ENCODE measurements at places on chromosomes 3 and 15.
A peak's percentile ranks its signal among the peaks of the same experiment; 100 is the strongest.

GRCh38 chr15:101427606-101428487 is 61.7 kb downstream of the PCSK6 start:
- DNase-seq: no peak

DNA sequence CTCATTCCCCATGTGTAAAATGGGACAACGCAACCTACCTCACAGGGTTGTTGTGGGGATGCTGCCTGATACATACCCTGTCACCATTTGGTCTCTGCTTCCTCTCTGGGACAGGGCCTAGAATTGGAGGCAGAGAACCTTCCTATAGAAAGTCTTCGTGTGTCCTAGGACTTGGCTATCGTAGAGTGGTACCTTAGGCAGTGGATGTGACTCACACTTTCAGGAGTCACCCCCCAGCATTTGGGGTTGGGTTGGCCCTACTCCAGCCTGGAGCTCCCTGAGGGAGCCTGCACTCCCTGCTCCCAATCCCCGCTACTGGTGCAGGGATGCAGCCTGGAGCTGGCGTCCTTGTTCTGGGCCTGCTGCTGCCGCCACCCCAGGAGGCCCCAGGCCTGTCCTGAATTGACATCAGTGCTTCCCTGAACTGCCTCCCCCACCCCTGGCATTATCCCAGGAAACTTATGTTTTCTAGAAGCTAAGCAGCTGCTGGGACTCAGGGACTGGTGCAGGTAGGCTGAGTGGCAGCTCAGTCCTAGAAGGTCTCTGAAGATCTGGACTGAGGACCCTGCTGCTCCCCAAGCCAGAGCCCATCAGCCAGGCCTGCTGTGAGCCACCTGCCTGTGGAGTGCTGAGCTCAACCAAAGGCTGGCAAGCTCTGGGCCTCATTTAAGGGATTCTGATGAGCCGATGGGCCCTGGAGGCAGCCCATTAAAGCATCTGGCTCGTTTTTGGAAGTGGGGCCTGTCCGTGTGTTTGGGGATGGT is 9.9 kb downstream of the C15orf39 start:
- no peak for DNase-seq

- no peak for DNase-seq
These were observed 398.9 kb upstream of the THBS1 start for GRCh38 chr15:39181940-39182339.

DNA sequence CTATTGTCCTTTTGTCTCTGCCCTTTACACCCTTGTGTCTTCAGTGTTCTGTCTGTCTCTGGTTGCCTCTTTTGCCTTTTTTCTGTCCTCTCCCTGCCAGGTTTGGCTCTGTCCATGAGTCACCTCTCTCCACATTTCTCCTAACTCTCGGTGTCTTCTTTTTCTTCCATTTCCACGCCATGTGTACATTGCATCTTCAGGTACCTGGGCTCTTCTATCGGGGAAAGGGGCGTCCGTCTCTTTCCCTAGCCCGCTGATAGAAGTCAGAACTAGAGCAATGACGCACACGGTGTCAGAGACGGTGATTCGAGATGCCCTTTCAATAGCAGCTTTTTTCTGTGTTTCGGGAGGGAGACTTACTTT is 641 bp downstream of the OPA1 start:
- peak; percentile 24 for DNase-seq

DNA sequence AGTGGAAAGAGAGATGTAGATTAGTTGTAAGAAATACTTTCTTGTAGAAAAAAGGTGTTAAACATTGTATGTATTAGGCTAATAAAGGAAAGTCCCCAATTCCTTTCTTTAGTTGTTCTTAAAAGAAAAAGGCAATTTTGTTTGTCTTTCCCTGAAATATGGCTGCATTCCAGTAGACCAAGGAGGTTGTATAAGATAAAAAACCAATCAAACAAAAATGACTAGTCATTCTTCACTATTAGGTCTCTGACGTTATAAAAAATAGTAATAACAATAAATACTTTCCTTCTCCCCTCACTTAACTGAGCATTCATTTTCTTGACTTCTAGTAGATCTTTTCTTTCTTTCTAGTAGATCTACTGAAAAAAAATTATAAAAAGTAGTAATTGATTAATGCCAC is 8.6 kb upstream of the PPM1L start:
- DNase-seq: no peak

GRCh38 chr3:187999821-188000220 is 154.1 kb upstream of the LPP start:
- DNase-seq: no peak

DNA sequence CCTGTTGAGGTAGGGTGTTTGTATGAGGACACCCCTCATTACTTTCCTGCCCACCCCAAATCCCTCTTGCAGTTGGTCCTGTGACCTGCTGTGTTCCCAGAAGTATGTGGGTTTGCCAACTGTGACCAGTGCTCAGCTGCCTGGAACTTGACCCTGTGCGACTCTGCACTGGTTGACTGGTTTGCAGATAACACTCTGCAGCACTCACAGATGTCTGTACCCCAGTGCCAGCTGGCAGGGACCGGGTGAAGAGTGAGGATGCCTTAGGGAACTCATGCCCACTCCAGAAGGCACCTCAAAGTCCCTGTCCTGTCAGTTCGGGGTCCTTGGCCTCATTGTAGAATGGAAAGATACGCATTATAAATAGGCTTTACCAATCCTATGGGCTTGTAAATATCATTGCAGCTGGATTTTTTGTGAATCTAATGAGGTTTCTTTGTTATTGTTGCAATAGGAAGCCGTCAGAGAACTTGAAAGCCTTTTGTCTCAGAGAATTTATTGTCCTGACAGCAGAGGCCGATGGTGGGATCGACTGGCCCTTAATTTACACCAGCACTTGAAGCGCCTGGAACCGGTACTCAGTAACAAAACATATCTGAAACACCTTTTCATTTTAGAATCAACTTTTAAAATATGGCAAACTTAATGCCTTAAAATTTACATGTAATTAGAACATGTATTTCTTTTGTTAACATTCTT is 18.2 kb downstream of the FAN1 start:
- DNase-seq: no peak

GRCh38 chr3:38646630-38647029 is 2.9 kb downstream of the SCN5A start:
- DNase-seq: no peak

- peak; percentile 8 for DNase-seq
These were observed 23.8 kb downstream of the ITGA11 start for GRCh38 chr15:68407886-68408881.

DNA sequence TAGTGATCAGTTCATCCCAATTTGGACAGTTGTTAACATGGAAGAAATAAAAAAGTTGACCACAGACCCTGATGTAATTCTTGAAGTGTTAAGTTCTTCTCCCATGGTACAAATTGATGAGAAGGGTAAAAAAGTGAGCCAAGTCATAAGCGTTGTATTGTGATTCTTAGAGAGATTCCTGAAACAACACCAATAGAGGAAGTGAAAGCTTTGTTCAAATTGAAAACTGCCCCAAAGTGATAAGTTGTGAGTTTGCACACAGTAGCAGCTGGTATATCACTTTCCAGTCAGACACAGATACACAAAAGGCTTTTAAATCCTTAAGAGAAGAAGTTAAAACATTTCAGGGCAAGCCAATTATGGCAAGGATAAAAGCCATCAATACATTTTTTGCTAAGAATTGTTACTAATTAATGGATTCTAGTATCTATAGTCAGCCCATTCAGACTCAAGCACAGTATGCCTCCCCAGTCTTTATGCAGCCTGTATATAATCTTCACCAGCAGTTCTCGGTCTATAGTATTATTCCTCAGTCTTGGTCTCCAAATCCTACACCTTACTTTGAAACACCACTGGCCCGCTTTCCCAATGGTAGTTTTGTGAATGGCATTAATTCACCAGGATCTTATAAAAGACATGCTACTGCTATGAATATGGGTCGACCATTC is 38.2 kb downstream of the CDIN1 start:
- DNase-seq: no peak

DNA sequence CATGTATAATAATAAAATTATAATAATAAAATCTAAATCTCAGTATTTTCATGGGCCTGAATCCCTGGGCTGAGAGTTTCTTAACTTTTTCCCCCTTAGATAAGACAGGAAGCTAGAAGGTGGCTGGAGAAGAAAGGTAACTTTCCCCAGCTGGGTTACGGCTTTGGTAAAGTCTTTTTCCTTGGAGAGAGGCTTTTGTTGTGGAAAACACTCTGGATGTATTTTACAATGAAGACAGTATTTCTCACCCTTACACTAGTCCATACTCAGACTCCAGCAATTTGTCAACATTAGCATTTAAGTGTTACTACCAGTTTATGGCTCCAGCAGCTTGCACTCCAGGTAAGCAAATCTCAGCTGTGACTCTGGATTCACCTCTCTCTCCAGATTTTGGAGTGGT is 34.9 kb downstream of the APH1B start:
- no peak for DNase-seq

DNA sequence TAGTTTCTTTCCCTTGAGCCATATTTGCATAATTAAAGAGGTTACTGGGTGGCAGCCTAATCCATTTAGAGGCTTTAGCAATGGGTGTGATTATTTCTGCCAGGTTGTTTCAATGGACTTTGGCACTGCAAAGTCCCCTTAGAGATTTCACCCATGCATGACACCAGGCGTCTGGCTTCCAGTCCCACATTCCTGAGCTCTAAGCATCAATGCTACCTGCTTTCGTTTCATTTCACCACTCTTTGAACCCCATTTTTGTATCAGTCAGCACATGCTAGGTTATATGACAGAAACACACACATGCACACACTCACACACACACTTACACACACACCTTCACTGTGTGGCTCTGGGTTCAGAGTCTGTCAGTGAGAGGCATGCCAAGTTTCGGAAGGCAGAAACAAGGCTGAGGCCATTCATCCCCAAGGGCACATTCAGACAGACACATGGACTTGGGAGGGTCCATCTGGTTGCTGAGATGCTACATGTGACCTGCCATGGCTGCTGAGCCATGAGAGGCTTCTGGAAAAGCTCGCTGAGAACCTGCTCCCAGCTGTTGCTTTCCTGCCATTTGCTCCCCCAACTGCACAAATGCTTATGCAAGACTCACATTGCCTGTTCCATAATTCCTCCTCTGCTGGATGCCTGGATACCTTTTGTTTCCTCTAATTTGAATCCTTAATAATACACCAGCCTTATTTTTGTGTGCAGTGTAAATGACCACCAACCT is 354.1 kb downstream of the GABRG3 start:
- DNase-seq: no peak

DNA sequence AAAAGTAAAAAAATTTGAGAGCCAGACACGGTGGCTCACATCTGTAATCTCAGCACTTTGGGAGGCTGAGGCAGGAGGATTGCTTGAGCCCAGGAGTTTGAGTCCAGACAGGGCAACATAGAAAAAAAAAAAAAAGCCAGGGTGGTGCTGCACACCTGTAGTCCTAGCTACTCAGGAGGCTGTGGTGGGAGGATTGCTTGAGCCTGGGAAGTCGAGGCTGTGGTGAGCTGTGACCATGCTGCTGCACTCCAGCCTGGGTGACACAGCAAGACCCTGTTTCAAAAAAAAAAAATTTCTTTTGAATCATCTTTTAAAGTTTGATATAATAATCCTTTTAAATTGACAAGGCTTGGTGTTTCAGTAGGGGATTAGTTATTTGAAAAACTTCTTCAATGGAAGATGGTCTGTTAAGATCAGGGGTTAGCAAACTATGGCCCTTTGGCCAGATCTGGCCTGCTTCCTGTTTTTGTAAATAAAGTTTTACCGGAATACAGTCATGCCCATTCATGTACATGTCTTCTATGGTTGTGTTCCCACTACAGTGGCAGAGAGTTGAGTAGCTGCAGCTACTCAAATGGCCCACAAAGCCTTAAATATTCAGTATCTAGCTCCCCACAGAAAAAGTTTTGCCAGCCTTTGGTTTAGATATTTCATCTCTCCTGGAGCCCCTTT is 28.9 kb downstream of the CDAN1 start:
- DNase-seq: no peak

DNA sequence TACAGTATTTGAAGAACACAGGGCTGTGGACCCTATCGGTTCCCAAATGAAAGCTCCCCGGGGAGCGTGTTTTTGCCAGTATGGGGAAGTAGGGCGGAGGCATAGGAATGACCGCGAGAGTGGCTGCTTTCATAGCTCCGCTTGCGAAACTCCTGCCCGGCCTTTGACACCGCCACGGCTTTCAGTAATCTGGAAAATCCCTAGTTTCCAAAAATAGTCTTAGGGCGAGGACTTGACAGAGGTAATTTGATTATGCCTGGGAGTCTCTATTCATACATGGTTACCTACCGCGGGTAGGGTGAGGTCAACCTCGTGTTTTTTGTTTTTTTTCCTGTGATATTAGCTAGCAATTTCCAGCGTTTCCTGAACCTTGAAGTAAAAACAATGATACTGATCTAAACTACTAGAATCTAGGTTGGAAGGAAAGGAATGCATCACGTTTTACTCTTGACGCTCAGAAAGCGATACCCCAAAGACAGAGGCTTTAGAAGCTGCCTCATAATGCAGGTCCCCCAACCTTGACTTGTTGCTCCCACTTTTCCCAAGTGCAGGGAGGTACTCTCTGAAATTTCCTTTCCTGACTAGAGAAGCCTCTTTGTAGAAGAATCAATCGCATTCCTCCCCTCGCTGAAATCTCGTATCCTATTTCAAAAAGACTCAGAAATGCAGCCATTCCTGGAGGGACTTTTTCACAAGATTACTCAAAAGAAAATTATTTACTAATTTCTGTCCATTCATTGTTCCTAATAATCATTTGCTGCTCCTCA is 894 bp upstream of the CCNL1 start:
- peak; percentile 82 for DNase-seq

DNA sequence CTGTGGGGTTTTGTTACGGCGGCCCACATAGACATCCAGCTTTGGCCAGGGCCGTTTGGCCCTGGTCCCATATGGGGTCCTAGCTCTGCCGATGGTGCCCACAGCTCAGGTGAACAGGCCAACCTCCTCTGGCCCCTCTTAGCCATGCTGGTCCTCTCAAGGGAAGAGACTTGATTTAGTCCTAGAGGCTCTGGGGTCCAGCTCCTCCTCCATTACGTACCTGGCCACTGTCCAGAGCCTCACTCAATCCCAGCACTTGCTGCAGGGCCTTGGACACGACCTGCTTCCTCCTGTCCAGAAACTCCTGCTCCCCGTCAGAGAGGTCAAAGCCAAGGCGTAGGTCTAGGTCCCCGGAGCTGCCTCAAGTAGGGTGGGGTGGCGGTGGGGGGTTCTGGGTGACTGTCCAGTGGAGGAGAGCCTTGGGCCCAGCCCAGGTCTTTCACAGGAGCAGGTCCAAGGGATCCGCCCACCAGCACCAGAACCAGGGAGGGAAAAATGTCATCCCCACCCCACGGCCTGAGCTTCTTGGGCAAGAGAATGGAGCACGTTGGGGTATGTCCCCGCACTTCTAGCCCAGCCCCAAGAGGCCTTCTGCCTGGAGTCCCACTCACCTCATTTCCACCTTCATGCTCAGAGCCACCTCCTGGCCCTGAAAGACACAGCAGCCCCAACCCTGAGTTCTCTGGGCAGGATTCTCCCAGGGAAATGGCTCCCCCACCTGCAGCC is 6.8 kb downstream of the PLA2G4F start:
- no peak for DNase-seq

- no peak for DNase-seq
These were observed 106.5 kb downstream of the ECT2 start for GRCh38 chr3:172856795-172857742.

- DNase-seq: no peak
These were observed 27.7 kb upstream of the PCOLCE2 start for GRCh38 chr3:142916605-142917004.

- DNase-seq: no peak
These were observed 7.3 kb downstream of the CCR5AS start for GRCh38 chr3:46399557-46399956.

GRCh38 chr3:155595371-155595770 is 149.5 kb downstream of the PLCH1 start:
- no peak for DNase-seq

- DNase-seq: no peak
These were observed 76.8 kb downstream of the C3orf85 start for GRCh38 chr3:109213321-109213720.

GRCh38 chr3:141052201-141053069 is 1.3 kb downstream of the SPSB4 start:
- DNase-seq: peak; percentile 91

All from right hindlimb (tissue), 1 donor.